Myocyte (in vitro differentiated cells): ENCODE measurements at places on chromosomes 13 and 19. TPM values are rescaled to one million over a fixed set of nuclear protein-coding genes. Genes with fewer than 3 reads are reported as not detected.

ZNF420 gene
- total RNA-seq = 8.9 and 11.4 TPM in 2 replicates

LRRC4B gene
- total RNA-seq = 0.05 TPM in 1 of 2 replicates, not detected in the other

CGB1 gene
- not detected in 2 replicates for total RNA-seq

CEACAM7 gene
- total RNA-seq = not detected in 2 replicates

CAPN12 gene
- total RNA-seq = 0.21 TPM in 1 of 2 replicates, not detected in the other

SOX21 gene
- total RNA-seq = not detected in 2 replicates

FFAR1 gene
- not detected in 2 replicates for total RNA-seq

BRCA2 gene
- total RNA-seq = 1.9 and 4.9 TPM in 2 replicates

TSSK6 gene
- total RNA-seq = 0.91 and 1.4 TPM in 2 replicates

MAST1 gene
- total RNA-seq = 0.42 TPM in 1 of 2 replicates, not detected in the other

ZNF382 gene
- total RNA-seq = 4.9 and 5.2 TPM in 2 replicates

MBD3L3 gene
- total RNA-seq = not detected in 2 replicates

RPL13A gene
- 1,470 and 1,688 TPM in 2 replicates for total RNA-seq

B3GLCT gene
- 4.2 and 5.0 TPM in 2 replicates for total RNA-seq

APC2 gene
- 0.53 and 1.9 TPM in 2 replicates for total RNA-seq

CEACAM19 gene
- total RNA-seq = 4.9 and 6.9 TPM in 2 replicates

ANGPTL8 gene
- not detected in 2 replicates for total RNA-seq

PSPN gene
- 0.91 and 2.9 TPM in 2 replicates for total RNA-seq

RNF225 gene
- total RNA-seq = not detected in 2 replicates

SLC25A41 gene
- total RNA-seq = not detected in 2 replicates
